ENCODE measurements at places on chromosomes 2 and 18.

- no peaks in the 10 kb centered on the region for H3K27me3 ChIP-seq
- DNase-seq: no peak
- H3K36me3 ChIP-seq: no peaks in the 10 kb centered on the region
- H3K4me1 ChIP-seq: no peaks in the 10 kb centered on the region
These were observed 7.6 kb upstream of the NT5C1B start for GRCh38 chr2:18596993-18597392.

DNA sequence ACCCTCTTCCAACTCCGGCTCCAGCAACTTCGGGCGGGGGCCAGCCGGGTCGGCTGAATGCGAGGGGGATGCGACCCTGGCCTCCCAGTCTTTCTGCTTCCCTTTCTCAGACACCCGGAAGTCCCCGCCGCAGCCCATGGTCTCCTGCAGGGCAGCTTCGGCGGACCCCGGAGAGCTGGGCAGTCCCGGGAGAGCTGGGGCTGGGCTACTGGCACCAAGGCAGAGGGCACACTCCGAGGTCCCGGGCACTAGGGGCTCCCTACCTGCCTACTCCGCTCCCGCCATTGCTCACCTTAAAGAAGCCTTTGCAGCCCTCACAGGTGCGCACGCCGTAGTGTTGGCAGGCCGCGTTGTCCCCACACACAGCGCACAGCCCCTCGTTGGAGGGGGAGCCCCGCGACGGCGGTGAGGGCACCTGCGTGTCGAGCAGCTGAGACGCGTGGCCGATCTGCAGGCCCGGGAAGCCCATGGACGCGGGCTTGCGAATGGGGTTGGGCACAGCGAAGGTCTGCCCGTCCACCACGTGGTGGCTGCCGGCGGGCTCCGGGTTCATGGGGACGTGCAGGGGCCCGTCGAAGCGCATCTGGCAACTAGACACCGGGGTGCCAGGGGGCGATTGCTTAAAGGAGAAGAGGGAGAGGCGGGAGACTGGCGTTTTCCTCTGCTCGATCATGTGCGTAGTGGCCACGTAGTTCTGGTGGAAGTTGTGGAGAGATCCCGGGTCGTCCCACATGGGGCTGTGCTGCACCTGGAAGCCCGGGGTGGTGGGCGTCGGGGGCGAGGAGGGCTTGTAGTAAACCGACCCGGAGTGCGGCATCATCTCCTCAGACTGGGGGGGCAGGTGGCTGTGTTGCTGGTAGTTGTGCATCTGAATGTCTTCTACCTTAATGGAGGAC, 3.2 kb downstream of the NR4A2 start:
- H3K36me3 ChIP-seq: no peaks in the 10 kb centered on the region
- no peak overlapping the region for H3K27ac ChIP-seq
- H3K4me3 ChIP-seq: peak overlapping the region; percentile 29
- DNase-seq: no peak
- H3K27me3 ChIP-seq: peaks cover 97% of the 10 kb centered on the region
- peaks cover 29% of the 10 kb centered on the region for H3K4me1 ChIP-seq

GRCh38 chr2:126707941-126708340, 52.0 kb downstream of the GYPC start:
- no peaks in the 10 kb centered on the region for H3K27me3 ChIP-seq
- H3K27ac ChIP-seq: no peak overlapping the region
- no peak for DNase-seq
- H3K36me3 ChIP-seq: no peaks in the 10 kb centered on the region
- H3K4me3 ChIP-seq: no peak overlapping the region
- H3K4me1 ChIP-seq: no peaks in the 10 kb centered on the region

GRCh38 chr2:161243905-161244304, 64.3 kb upstream of the PSMD14 start:
- H3K4me1 ChIP-seq: peaks cover 54% of the 10 kb centered on the region
- no peaks in the 10 kb centered on the region for H3K36me3 ChIP-seq
- H3K27ac ChIP-seq: no peak overlapping the region
- peak overlapping the region; percentile 82 for H3K4me3 ChIP-seq

DNA sequence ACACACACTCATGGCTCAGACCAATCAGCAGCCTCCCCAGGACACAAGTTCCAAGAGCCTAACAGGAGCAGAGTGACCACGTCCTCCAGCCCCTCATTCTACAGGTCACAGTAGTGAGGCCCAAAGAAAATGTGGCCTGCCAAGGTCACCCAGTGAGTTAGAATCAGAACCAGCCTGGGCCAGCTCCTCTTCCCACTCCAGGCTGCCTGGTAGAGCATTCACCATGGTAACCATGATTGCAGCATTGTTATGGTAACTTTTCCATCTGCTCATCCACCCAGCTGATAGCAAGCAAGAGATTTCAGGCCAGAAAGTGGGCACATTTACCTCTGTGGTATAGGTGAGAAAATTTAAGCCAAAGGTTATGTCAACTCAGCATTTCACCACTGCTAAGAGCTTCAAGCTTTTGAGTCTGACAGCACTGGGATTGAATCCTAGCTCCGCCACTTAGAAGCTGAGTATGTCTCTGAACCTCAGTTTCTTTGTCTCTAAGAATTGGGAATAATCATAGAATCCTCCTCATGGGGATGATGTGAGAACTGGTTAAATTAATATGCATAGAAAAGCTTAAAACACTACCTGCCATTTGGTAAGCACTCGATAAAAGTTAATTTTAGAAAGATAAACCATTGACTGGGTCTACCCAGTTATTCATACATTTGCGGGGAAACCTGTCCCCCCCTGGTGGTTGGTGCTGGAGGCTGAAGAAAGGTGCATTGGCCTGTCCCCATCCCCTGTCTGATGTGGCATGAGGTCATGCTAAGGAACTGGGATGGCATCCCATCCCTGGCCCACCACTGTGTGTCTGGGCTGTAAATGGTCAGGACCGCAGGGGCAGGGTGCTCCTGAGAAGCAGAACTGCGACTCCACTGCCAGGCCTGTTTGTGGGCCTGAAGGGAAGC, 181.5 kb downstream of the KLHL29 start:
- no peak overlapping the region for H3K27ac ChIP-seq
- H3K27me3 ChIP-seq: no peaks in the 10 kb centered on the region
- no peak overlapping the region for H3K4me3 ChIP-seq
- no peaks in the 10 kb centered on the region for H3K36me3 ChIP-seq
- DNase-seq: peak; percentile 51

- H3K4me1 ChIP-seq: peaks cover 41% of the 10 kb centered on the region
- no peak for DNase-seq
- H3K27me3 ChIP-seq: peaks cover 2% of the 10 kb centered on the region
- no peak overlapping the region for H3K4me3 ChIP-seq
- peaks cover 53% of the 10 kb centered on the region for H3K36me3 ChIP-seq
These were observed 15.3 kb downstream of the FBLN7 start for GRCh38 chr2:112153501-112153900.

GRCh38 chr2:112644933-112645309, 818 bp upstream of the SLC20A1 start:
- H3K4me1 ChIP-seq: peaks cover 45% of the 10 kb centered on the region
- DNase-seq: no peak
- peaks cover 11% of the 10 kb centered on the region for H3K27me3 ChIP-seq
- peaks cover 23% of the 10 kb centered on the region for H3K36me3 ChIP-seq
- no peak overlapping the region for H3K27ac ChIP-seq

- DNase-seq: no peak
- H3K4me3 ChIP-seq: no peak overlapping the region
- peaks cover 13% of the 10 kb centered on the region for H3K4me1 ChIP-seq
- H3K27me3 ChIP-seq: no peaks in the 10 kb centered on the region
- H3K36me3 ChIP-seq: peaks cover 33% of the 10 kb centered on the region
These were observed 66.9 kb downstream of the OXER1 start for GRCh38 chr2:42696987-42697386.

DNA sequence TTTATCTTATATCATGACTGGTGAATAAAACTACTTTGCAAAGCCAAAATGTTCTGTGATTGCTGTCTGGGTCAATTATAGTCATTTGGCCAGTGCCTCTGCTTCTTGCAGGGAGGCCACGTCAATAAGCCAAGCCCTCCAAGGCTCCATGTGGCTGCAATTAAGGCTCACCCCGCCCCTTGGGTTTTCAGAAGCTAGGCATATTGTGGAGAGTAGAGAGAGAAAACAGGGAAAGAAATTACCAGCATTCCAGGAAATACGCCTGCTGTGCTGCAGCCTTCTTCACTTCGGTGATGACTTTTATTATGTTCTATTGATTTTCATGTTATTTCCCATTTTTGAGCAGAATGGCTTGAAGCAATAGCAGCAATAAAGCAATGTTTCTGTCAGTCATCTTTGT, 319.7 kb downstream of the SOX11 start:
- H3K36me3 ChIP-seq: no peaks in the 10 kb centered on the region
- peak; percentile 10 for DNase-seq
- H3K27ac ChIP-seq: no peak overlapping the region
- H3K27me3 ChIP-seq: no peaks in the 10 kb centered on the region
- peaks cover 27% of the 10 kb centered on the region for H3K4me1 ChIP-seq

DNA sequence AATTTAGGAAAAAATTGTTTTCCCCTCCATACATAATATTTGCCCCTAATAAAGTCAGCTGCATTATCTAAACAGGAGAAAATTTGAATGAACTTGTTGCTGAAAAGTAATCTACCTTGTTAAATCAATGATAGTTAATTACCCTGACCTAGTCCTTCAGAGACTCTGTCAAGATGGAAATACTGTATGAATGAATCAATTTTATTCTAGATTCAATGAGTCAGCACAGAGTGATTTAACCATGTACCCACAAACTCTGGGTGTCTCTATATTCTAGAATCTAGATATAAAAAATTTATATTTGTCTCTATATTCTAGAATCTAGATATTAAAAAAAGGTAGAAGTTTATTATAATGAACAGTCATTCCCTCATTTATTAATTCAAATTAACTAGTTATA, 36.2 kb downstream of the NDUFAF7 start:
- DNase-seq: no peak
- H3K27ac ChIP-seq: no peak overlapping the region
- H3K27me3 ChIP-seq: no peaks in the 10 kb centered on the region

DNA sequence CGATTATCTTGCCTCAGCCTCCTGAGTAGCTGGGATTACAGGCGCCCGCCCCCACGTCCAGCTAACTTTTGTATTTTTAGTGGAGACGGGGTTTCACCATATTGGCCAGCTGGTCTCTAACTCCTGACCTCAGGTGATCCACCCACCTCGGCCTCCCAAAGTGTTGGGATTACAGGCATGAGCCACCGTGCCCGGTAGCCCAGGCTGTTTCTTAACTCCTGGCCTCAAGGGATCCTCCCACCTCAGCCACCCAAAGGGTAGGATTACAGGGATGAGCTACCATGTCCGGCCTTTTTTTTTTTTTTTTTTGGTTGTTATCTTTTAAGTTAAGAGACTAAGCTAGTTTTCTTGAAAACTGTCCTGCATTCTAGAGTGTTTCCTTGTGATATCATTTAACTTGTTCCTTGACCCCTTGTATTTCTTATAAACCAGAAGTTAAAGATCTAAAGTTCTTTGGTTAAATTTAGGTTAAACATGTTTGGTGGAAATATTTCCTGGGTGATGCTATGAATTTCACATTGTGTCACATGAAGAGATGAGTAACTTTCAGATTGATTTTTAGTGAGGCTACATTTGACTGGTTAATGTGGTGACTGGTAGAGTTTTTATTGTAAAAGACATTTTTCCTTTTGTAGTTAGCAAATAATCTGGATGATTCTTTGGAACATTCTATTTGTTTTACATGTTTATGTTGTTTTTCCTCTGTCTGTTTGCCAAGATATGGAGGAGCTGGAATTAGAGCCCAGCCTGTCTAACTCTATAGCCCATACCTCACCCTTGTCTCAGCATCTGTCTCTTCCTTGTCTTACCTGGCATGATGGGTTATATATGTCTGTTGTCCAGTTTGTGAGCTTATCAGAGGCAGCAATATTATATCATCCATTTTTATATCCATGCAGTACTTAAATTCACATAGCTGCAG, 5.2 kb downstream of the NCAPH start:
- H3K4me3 ChIP-seq: no peak overlapping the region
- H3K4me1 ChIP-seq: peaks cover 21% of the 10 kb centered on the region
- H3K27ac ChIP-seq: no peak overlapping the region
- peaks cover 55% of the 10 kb centered on the region for H3K36me3 ChIP-seq
- DNase-seq: no peak

DNA sequence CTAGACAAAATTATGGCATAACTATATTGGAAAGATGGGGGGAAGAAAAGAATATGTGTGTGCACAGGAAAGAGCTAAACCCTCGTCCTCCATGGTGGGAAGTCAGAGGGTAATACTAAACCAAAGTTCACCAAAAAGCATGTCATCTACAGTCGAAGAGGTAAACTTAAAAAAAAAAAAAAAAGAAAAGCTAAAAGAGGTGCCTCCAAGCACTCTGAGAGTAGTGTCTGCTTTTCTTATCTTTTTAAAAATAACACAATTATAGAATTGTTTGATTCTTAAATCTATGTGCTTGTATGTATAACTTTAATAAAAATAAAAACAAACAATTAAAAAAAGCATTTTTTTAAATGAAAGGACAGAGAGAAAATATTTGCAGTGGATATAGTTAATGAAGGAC, 77.3 kb upstream of the MYCN start:
- H3K27ac ChIP-seq: no peak overlapping the region
- H3K4me3 ChIP-seq: no peak overlapping the region
- peaks cover 14% of the 10 kb centered on the region for H3K4me1 ChIP-seq
- no peak for DNase-seq
- H3K36me3 ChIP-seq: no peaks in the 10 kb centered on the region

GRCh38 chr2:171406044-171406443, 27.7 kb downstream of the METTL8 start:
- no peak overlapping the region for H3K27ac ChIP-seq
- peaks cover 4% of the 10 kb centered on the region for H3K27me3 ChIP-seq
- no peak for DNase-seq
- H3K4me1 ChIP-seq: peaks cover 11% of the 10 kb centered on the region
- peaks cover 17% of the 10 kb centered on the region for H3K36me3 ChIP-seq

DNA sequence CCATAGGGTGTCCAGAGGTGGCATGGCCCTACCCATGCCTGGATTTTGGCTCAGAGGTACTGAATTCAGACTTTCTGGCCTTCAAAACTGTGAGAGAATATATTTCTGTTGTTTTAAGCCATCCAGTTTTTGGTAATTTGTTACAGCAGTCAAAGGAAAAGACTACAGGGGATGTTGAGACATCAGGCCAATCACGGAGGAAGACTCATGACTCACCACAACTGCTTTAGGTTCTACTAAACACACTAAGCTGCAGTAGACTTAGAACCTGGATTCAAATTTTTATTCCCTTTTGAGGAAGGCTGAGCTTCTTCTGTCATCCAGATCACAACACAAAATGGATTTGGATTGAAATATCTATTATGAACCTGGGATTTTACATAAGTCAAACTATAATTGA, 12.0 kb upstream of the C2orf66 start:
- H3K36me3 ChIP-seq: peaks cover 9% of the 10 kb centered on the region
- H3K4me3 ChIP-seq: no peak overlapping the region
- peaks cover 9% of the 10 kb centered on the region for H3K27me3 ChIP-seq
- no peak overlapping the region for H3K27ac ChIP-seq

All from nephron progenitor cell (in vitro differentiated cells).